ENCODE measurements at places on chromosomes 7 and 10.

GRCh38 chr7:73932364-73932763 lies 71.4 kb downstream of the TMEM270 start:
- DNase-seq = no peak

DNA sequence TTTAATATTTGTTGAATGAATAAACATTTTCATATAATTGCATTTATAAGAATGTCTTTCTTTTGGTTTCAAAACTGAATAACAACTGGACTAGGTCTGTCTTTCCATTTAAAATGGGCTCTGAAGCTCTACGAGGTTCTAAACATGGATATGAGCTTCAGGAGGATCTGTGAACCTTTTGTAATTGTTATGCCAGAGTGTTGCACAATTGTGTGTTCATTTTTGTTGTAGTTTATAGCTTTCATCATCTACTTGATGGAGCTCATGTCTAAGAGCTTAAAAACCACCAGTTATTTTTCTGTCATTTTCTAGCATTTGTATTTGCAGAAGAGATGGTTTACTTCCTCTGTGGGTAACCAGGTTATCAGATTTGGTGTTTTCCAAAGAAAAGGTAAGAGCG lies 265.7 kb upstream of the NPY start:
- no peak for DNase-seq

GRCh38 chr7:90210981-90211380 lies 559 bp upstream of the STEAP2 start:
- no peak for DNase-seq

- DNase-seq = no peak
These were observed 130.9 kb downstream of the CACNA2D1 start for GRCh38 chr7:82312646-82313045.

DNA sequence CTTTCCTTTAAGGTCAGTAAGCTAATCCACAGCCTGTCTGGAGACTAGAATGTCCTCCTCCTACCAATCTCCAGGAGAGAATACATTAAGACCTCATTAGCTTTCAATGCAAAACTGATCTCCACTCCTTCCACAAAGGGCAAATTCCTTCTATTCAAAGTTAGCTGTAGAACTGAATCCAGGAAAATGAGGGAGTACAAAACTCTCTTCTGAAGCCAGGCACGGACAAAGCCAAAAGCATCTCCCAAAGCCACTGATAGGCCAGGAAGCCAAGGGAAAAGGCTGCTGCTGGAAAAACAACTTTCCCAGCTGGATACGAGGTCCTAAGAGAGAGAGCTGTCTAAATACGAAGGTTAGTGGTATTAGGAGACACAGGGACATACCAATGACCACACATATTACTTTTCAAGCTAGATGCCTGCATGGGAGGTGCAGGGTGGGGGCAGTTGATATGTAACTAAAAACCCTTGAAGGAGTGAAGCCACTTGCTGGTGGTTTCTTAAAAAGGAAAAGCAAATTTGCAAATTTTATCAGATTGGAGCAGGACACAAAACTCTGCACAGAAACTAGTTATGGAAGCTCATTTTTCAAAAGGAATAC lies 43.6 kb downstream of the MKX start:
- DNase-seq = no peak

DNA sequence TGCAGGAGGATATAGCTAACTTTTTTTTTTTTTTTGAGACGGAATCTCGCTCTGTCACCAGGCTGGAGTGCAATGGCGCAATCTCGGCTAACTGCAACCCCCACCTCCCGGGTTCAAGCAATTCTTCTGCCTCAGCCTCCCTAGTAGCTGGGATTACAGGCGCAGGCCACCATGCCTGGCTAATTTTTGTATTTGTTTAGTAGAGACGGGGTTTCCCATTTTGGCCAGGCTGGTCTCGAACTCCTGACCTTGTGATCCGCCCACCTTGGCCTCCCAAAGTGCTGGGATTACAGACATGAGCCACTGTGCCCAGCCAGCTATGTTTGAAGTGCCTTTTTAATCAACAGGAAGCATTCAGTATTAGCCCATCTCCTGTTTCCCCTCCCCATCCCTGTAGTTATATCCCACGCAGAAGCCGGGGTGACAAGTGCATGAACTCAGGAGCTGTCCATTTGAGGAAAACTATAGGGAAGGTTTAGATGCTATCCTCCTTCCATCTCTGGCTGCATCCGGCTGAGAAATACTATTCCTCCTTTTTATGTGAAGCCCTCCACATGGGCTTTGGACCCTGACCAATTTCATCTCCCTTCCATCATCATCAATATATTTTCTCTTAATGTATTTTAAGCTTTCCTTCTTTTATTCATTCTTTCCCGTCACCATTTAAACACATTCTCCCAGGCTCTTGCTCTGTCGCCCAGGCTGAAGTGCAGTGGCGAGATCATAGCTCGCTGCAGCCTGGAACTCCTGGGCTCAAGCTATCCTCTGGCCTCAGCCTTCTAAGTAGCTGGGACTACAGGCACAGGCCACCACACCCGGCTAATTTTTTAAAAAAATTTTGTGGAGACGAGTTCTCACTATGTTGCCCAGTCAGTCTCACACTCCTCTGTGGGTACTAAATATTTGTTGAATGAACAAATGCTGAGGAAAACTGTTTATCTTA lies 1.3 kb upstream of the POT1 start:
- peak; percentile 7 for DNase-seq
